Stimulated activated memory B cell treated with anti-CD40 and anti-IgM and Interleukin-4, amounts not matched to agents 10 μg/mL and 1 μg/mL and 100 μg/mL, for 72 hours (primary cell): ENCODE measurements at places on chromosomes 7 and 10.

- peak; percentile 67 for ATAC-seq
These were observed 42.2 kb upstream of the SRGN start for GRCh38 chr10:69045441-69046300.

- ATAC-seq, result peak; percentile 41
These were observed 171.5 kb downstream of the CCSER2 start for GRCh38 chr10:84499846-84500245.

DNA sequence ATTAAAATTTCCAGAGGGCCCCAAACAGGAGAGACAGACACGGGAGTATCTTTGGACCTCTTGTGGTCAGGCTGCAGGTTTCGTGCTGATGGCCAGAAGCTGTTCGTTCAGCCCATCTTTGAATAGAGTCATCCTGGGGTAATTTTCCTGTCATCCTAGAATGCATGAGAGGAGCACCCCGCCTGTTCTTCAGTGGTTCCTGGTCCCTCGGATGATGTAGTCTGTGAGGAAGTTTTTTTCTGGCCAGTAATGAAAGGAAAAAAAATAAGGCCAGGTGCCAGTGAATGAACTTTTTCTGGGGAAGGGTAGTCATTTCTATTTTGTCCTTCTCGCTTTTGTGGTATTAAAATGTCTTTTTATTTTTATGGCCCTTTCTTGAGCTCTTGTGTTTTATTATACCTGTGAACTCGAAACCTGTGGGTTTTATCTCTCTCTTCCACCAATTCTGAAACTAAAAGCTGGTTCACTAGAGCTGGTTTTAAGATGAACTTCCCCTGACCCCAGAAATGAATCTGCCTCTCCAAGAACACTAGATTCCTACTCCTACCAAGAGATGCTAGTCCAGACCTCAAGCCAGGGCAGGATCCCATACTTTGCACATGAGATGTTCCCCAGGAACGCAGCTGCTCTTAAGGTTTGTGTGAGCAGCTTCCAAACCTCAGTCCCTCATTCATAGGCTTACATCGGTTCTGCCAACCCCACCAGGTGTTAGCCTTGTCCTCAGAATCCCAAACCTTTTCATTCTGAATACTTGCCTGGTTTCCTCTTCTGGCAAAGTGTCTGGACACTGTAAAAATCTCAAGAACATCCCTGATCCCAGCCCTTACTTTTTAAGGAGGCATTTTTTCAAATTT, 15.4 kb upstream of the MEST start:
- no peak for ATAC-seq

GRCh38 chr10:79019441-79020014, 49.2 kb upstream of the ZMIZ1 start:
- no peak for ATAC-seq

- ATAC-seq, result no peak
These were observed 7.3 kb downstream of the IL2RA start for GRCh38 chr10:6054884-6055283.

GRCh38 chr7:43735403-43735801, 6.1 kb upstream of the COA1 start:
- ATAC-seq, result no peak
